ENCODE measurements at places on chromosomes 7 and 10. TPM values are rescaled to one million over a fixed set of nuclear protein-coding genes. Genes with fewer than 3 reads are reported as not detected.

RPS24 gene
- 1,304 TPM for total RNA-seq

OR6V1 gene
- total RNA-seq = not detected

PITRM1 gene
- total RNA-seq = 56.7 TPM

KLHL7 gene
- 19.9 TPM for total RNA-seq

TBX20 gene
- 0.38 TPM for total RNA-seq

CHST12 gene
- total RNA-seq = 64.6 TPM

FAM25A gene
- total RNA-seq = not detected

GPR26 gene
- total RNA-seq = not detected

MLLT10 gene
- 49.9 TPM for total RNA-seq

DNA sequence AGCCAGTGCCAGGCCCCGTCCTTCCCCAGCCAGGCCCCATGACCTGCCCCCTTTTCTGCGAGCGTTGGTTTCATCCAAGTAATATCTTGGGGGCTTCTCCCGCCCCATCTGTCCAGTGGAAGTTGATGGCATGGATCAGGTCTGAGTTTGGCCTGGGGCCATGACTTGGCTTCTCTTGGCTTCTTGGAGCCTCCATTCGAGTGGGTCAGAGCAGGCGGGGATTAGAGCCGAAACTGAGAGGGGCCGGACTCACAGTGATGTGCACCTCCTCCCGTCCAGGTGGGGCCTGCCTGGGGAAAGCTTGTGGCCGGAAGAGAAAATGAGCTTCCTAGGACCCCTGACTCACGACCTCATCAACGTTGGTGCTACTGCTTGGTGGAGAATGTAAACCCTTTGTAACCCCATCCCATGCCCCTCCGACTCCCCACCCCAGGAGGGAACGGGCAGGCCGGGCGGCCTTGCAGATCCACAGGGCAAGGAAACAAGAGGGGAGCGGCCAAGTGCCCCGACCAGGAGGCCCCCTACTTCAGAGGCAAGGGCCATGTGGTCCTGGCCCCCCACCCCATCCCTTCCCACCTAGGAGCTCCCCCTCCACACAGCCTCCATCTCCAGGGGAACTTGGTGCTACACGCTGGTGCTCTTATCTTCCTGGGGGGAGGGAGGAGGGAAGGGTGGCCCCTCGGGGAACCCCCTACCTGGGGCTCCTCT lies 15.1 kb upstream of the LIMK1 start:
- no peak for DNase-seq

- DNase-seq = no peak
Measured at GRCh38 chr7:154776350-154776749, 226.6 kb downstream of the PAXIP1 start.

GRCh38 chr7:121924269-121925186 lies 51.6 kb downstream of the PTPRZ1 start:
- DNase-seq = no peak

DNA sequence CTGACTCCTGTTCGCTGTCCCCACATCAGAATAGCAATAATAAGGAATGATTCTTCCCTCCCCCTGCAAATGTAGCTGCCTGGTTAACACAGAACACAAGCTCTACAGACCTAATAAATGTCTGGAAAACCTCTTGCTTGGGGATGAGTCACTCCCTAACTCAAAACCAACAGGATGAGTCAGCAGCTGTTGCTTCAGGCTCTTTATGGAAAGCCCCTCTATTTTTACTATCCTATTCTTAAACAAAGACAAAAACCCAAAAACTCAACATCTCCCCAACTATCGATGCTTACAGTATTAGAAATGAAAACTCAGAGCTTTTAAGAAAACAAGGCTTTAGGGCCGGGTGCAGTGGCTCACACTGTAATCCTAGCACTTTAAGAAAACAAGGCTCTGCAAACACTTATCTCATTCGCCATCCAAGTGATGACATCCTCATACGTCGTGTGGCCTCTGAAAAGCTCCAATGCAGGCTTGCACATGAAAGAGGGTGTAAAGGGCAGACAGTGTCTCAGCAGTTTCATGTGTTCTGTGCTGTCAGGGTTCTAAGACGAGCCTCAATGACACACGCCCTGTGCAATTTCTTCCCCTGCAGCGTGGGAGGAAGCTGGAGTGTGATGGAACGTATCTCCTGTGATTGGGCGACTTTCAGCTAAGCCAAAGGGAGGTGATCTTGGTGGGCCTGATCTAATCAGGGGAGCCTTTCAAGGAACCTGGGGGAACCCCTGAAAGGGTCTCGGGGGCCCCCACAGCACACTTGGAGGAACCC lies 70.1 kb downstream of the AMZ1 start:
- DNase-seq = peak; percentile 79

DNA sequence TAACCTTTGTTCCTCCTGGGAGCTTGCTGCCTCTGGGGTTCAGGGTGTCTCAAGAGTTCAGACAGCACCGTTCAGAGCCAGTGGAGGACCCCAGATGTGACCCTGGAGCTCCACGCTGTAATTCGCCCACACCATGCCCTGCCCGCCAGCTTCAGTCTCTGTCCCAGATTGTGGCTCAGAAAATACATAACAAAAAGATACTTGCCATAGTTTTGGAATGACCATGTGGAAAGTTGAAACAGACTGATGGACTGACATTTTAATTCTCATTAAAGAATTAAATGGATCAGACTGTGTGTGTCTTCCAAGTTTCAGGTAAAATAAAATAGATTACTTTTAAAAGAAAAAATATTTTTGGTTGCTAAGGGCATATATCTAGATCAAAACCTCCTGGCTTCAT lies 174.7 kb upstream of the TNS3 start:
- no peak for DNase-seq

GRCh38 chr10:61987951-61988379 lies 86.5 kb downstream of the ARID5B start:
- peak; percentile 30 for DNase-seq

DNA sequence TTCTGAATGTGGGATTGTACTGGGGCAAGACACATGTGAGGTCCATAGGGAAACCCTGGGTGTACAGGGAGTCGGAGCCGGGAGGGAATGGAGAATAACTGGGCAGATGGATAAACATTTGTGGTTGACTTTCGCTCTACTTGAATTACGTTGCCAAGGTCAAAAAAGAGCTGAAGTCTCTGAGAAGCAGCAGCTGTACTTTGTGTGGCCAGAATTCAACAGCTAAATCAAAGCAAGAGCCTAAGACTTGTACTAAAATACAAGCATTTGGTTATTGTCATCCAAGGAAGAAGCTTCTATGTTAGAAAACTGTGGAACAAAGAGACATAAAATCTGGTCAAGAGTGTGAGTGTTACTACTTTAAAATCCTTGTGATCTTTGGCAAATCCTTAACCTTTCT lies 457.2 kb downstream of the ARL4A start:
- no peak for DNase-seq

- DNase-seq = no peak
Measured at GRCh38 chr10:26579256-26580063, 118.0 kb upstream of the PDSS1 start.

DNA sequence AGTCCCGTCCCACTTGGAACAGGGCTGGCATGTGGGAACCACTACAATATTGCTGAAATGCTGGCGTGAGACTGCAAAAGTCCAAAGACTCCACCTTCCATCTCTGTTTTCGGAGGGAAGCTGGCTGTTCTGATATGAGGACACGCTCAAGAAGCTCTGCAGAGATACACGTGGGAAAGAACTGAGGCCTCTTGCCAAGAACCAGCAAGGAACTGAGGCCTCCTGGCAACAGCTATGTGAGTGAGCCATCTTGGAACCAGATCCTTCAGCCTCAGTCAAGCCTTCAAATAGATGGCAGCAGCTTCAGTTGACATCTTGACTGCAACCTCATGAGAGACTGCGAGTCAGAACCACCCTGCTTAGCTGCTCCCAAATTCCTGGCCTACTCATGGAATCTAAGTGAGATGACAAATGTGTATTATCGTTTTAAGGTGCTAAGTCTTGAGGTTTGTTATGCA lies 30.8 kb downstream of the SGMS1 start:
- no peak for DNase-seq

- no peak for DNase-seq
Measured at GRCh38 chr7:37441816-37442215, 6.8 kb downstream of the ELMO1 start.

GRCh38 chr7:79740076-79740475 lies 286.6 kb upstream of the MAGI2 start:
- DNase-seq = no peak

- no peak for DNase-seq
Measured at GRCh38 chr10:13690281-13690825, 103.6 kb downstream of the PRPF18 start.

- DNase-seq = no peak
Measured at GRCh38 chr7:121831351-121831750, 41.6 kb upstream of the PTPRZ1 start.

GRCh38 chr10:28685717-28686116 lies 8.4 kb downstream of the BAMBI start:
- no peak for DNase-seq

GRCh38 chr10:43869669-43870322 lies 221.1 kb upstream of the ZNF32 start:
- no peak for DNase-seq

DNA sequence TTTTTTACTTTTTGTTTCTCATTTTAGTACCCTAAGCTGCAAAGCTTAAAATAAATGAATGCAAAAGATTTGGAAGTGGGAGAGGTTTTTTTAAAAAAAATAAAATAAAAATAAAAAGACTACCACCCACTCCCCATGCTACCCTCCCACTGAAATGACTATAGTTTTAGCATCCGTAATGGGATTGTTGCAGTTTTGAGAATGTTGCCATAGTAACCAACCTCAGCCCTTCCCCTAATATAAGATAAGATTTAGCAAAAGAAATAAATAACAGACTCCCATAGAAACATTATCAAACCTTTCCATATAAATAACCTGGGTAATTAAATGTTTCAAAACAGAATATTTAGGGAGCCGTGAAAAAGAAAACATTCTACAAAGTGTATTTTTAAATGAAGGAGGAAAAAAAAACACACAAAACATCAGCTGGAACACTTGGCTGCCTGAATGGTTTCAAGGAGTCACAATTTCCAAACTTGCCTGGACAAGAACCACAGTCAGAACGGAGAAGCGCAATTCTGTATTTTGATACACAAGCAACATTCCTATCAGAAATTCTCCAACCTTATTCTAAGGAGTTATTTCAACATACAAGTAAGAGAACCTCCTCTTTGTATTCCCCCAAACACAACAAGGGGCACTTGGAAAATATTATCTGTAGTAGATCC lies 57.4 kb downstream of the DGKI start:
- no peak for DNase-seq

GRCh38 chr10:124680675-124681074 lies 63.5 kb downstream of the FAM53B start:
- no peak for DNase-seq

DNA sequence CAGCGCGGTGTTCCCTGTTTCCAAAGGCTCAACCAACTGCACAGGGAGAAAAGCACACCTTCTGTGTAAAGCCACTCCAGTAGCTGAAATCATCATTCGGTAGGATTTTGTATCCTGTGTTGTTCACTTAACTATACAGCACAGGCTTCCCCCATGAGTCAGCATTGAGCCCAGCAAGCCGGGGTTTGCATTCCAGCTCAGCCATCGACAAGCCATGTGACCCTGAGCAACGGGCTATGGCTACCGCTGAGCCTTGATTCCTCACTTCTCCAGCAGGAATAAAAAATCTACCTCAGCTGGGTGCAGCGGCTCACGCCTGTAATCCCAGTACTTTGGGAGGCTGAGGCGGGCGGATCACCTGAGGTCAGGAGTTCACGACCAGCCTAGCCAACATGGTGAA lies 44.1 kb upstream of the ATP6V0A4 start:
- DNase-seq = no peak

DNA sequence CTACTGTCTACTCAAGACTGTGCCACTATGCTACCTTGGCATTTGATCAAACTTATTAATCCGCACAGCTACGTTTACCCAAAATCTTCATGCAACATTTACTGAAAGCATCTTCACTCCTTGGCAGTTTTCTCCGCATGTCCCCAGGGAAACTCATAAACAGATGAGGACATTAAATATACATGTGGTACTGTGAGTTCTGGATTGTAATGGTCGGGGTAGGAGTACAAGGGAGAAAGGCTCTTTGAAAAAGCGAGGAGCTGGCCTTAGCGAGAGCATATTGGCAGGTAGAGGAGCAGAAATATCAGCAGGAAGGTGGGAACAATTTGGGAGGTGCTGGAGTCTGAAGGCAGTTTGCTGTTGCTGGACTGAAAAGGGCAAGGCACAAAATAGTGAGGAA lies 107.1 kb upstream of the NOBOX start:
- DNase-seq = no peak

DNA sequence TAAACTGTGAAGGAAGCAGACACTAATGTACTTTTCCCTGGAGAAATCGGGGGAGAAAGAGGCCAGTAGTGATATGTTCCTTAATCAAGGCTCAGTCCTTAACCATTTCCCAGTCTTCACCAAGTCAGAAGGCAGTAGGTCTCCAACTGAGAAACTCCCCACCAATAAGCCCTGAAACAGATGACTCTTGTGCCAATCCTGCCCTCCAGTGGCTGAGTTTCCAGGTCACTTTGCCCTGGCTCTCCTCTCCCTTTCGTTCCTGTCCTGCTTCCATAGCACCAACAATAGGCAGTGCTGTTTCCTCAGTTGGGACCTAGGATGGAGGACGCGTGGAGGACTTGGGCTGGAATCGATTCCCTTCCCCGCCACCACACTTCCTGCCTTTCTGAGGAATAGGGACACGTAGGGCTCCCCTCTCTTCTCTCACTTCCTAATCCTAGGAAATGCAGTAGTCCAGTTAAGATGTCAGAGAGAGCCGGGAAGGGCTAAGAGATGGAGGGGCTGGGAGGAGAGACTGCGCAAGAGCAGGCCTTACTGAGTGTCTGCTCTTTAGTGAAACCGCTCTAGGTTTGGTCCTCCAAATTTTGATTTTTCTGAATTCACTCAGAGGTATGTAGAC lies 23.4 kb downstream of the ATOH7 start:
- DNase-seq = peak; percentile 23

- DNase-seq = no peak
Measured at GRCh38 chr7:22867003-22867402, 44.4 kb upstream of the TOMM7 start.

DNA sequence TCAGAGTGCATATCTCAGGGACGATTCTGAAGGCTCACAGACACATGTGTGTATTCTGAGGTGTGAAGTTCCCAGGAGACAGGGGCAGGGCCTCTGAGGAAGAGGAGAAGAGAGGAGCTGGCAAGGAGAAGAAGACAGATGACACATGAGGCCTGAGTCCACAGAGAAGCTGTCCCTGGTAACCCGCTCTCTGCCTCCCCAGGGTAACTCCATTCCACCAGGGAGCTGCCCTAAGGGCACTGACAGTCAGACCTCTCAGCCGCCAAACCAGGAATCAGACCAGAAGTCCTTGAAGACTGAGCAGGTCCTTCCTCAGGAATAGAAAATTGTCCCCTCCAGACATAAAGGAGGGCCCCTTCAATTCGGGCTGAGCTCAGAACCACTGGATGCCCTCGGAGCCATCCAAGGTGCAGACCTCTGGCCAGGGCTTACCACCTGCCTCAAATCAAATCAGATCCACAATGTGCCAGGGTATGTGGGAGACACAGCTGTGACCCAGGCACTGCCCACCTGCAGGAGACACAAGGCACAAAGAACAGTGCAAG lies 57.4 kb downstream of the TLL2 start:
- no peak for DNase-seq

DNA sequence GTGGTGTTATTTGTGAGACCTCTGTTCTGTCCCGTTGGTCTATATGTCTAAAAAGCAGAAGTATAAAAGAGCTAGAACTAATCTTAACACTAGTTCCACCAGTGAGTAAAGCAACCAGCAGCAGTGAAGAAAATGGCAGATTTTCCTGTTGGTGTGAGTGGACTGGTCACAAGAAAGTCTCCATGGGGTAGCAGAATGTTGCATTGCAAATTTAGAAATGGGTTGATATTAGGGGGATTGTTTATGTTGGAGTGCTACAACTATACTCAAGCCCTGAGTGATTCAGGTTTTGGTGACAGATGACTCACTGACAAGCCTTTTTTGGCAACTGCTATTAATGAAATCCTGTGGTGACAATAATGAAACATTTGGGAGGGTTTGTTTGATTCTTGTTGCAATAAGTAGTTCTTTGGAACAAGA lies 5.6 kb downstream of the AVL9 start:
- DNase-seq = no peak

Data from activated CD4-positive, alpha-beta memory T cell treated with anti-CD3 and anti-CD28 coated beads, Interleukin-2, amount 10 ng/mL, durations not matched to agents 7 days and 5 days (primary cell).